ENCODE measurements at places on chromosomes 4 and X. TPM values are rescaled to one million over a fixed set of nuclear protein-coding genes. Genes with fewer than 3 reads are reported as not detected.

GRCh38 chr4:55272589-55272988 lies 73.5 kb upstream of the SRD5A3 start:
- DNase-seq, result no peak

DNA sequence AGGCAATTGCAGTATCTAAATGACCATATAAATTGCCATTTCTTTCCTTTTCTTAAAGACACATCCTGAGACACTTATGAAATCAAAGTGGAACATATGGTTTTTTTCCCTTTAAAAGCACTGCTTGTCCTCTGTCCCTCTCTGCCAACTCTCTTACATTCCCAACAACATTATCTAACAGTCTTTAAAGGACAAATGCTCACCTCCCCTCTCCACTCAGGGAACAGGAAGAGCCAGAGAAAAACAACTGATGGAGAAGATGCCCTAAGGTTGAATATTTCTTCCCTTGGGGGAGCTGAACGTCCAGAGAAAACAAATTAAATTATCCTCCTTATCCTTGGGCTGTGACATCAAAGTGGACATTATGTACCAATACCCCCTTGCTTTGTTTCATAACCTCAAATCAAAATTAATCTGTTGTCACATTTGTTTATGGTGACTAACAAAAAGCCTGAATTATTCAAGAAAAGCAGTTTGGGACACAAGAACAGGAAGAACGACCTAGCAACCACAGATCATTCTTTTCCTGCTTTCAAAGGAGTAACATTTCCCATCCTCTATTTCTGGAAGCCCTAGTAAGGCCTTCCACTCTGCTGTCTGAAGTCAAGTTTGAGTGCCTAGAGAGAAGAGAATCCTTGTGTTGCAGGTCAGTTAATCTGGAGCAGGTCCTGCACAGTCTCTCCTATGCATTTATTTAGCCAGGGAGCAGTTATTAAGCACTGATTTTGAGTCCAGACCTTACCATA lies 52.6 kb upstream of the PAGE1 start:
- no peak for DNase-seq

The HTR2C gene
- polyA plus RNA-seq, result not detected

- no peak for DNase-seq
These were observed 120.5 kb downstream of the TBCK start for GRCh38 chr4:106195435-106195950.

DNA sequence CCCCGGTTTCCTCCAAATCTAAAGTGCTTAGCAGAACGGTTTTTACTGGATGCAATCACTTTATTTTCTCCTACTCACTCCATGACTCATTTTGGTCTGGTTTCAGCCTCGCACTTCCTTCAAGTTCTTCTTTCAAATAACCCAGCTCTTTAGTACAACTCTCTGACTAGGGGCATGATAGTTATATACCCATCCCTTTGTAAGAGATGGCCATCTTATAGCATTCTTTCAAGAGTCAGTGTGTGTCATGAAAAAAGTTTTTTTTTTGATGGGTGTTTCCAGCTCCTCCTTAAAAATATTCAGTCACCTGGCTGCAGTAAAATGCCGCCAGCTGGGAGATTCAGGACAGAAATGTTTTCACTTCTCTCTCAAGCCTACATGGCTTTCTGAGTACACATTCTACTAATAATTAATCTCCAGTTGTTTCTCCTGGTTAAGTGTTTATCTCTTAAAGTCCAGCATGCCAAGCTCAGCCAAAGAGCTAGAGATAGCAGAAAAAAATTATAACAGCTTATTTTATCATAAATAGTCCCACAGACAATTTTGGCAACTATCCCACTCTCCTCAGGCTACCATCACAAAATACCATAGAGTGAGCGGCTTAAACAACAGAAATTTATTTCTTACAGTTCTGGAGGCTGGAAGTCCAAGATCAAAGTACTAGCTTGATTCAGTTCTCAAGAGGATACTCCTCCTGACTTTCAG lies 139.3 kb downstream of the GASK1B start:
- DNase-seq, result no peak

The ZDHHC15 gene
- polyA plus RNA-seq, result 3.1 TPM

DNA sequence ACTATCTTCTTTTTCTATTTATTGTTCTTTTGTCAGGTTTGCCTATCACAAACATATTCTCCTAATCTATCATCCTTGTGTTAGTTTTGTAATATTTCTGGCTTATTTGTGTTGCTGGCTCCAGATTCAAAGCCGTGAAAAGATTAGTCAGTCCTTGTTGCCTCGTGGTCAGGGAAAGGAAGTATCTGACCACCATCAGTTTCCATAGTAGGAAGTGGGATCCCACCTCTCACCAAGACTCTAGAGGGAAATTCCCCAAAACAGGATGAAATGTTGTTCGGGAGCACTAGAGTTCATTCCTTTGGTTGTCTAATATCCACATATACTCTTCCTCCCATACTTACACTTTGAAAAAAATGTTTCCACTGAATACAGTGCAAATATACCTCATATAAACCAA lies 131.0 kb upstream of the HUWE1 start:
- DNase-seq, result no peak

- DNase-seq, result no peak
These were observed 507.9 kb upstream of the LCORL start for GRCh38 chr4:18529482-18529881.

DNA sequence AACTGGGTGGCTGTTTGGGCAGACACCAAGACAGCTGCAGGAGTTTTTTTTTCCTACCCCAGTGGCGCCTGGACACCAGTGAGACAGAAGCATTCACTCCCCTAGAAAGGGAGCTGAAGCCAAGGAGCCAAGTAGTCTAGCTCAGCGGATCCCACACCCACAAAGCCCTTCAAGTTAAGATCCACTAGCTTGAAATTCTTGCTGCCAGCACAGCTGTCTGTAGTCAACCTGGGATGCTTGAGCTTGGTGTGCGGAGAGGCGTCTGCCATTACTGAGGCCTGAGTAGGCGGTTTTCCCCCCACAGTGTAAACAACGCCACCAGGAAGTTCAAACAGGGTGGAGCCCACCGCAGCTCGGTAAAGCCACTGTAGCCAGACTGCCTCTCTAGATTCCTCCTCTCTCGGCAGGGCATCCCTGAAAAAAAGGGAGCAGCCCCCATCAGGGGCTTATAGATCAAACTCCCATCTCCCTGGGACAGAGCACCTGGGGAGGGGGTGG lies 171.4 kb downstream of the ARHGEF9 start:
- no peak for DNase-seq

Measured in muscle of back (tissue), 13 donors.